Foreskin keratinocyte (primary cell): ENCODE measurements at places on chromosomes 6 and 20. TPM values are rescaled to one million over a fixed set of nuclear protein-coding genes. Genes with fewer than 3 reads are reported as not detected.

DNA sequence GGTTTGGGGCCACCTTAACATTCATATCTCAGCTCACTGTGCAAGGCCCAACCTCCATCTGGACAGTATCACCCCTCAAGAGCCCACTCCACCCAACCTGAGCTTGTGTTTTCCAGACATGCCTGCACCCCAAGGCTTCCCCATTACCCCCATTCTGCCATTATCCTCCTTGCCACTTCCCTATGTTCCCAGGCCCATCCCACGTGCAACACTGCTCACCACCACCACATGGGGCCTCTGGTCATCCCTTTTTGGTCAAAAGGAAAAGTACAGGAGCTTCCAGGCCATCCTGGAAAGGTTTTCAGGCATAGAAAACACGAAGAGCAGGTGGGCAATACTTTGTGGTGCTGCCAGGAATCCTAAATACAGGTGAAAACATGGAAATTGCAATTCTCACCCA, 140.3 kb downstream of the SYNDIG1 start:
- no peak for DNase-seq

- peak; percentile 21 for DNase-seq
Observed at GRCh38 chr6:56802584-56802983, 152.3 kb upstream of the BEND6 start.

The TUBB1 gene
- total RNA-seq = not detected in 2 replicates

GRCh38 chr6:10479939-10480700, 41.0 kb upstream of the GCNT2 start:
- peak; percentile 61 for DNase-seq

The CCND3 gene
- total RNA-seq = 67.5 and 73.4 TPM in 2 replicates

The SLCO4A1 gene
- total RNA-seq = 2.3 and 2.4 TPM in 2 replicates

GRCh38 chr6:10401004-10401536, 13.8 kb downstream of the TFAP2A start:
- no peak for DNase-seq

- no peak for DNase-seq
Observed at GRCh38 chr6:136762022-136762975, 30.0 kb downstream of the MAP3K5 start.

DNA sequence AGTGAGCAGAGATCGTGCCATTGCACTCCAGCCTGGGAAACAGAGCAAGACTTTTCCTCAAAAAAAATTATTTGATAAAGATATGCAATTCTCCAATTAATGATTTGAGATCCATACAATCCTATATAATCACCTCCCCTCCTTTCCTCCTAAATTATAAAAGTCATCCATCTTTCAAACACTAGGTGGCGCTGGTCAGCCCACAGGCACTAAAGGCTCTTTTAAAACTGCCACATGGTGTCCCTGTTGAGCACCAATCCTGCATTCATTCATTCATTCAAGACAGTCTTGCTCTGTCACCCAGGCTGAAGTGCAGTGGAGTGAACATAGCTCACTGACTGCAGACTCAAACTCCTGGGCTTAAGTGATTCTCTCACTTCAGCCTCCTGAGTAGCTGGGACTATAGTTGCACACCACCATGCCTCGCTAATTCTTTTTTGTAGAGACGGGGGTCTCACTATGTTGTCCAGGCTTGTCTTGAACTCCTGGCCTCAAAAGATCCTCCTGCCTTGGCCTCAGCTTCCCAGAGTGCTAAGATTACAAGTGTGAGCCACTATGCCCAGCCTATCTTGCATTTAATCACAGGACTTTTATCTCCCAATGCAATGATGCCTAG, 58.7 kb upstream of the SLC2A12 start:
- DNase-seq = peak; percentile 56

The STX16 gene
- total RNA-seq = 38.2 and 40.9 TPM in 2 replicates

DNA sequence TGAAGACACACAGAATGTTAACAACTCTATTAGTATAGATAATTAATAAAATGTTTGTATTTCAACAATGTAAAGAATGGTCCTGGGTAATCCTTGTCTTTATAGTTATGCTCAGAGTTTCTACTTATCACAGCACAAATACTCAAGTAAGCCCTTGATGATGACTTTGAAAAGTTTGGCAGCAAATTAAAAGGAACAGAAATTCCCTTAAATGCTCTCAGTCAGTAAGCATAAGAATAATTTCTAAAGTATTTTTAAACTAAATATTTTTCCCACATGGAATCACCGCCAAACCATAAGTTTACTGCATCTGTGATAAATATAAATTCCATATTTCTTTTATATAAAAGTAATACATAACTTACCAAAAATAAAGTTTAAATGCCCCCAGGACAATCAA, 96.1 kb downstream of the COL12A1 start:
- DNase-seq = no peak

DNA sequence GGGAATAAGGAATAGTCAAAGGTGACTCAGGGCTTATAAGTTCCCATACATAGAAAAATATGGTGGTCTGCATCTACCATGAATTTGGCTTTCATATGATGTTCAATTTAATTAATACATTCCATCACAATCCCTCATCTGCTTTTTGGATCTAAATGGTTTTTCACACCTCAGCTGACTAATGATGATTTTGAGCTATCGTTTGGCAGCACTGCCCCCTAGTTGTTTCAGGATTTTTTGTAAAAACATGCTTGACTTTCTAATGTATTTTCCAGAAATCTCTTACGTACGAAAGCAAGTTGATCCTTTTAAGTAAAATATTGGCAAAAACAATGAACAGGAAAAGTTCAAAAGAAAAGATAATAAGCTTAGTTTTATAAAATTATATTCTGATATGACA, 408.6 kb upstream of the ADGRB3 start:
- DNase-seq = no peak

DNA sequence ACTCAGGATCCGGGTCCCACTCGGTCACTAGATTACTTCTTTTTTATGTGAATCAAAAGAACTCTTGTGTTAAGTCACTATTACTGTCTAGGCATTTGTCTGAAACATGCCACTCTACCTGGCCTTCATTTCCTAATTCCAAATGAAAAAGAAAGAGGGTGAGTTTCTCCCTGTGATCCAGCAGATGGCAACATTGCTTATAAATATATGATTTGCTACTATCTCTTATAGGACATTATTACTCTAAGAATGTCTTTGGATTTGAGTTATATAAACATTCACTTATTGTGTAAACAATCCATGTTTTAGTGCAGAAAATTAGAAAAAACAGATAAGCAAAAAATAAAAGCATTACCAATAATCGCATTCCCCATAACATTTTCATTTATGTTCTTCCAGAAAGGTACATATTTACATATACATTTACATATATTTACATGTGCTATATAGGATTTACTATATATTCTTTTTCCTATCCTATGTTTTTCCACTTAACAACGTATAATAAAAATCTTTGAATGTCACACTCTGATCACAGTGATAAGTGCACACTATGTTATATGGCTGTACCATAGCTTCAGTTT, 66.9 kb downstream of the FAXC start:
- peak; percentile 17 for DNase-seq

DNA sequence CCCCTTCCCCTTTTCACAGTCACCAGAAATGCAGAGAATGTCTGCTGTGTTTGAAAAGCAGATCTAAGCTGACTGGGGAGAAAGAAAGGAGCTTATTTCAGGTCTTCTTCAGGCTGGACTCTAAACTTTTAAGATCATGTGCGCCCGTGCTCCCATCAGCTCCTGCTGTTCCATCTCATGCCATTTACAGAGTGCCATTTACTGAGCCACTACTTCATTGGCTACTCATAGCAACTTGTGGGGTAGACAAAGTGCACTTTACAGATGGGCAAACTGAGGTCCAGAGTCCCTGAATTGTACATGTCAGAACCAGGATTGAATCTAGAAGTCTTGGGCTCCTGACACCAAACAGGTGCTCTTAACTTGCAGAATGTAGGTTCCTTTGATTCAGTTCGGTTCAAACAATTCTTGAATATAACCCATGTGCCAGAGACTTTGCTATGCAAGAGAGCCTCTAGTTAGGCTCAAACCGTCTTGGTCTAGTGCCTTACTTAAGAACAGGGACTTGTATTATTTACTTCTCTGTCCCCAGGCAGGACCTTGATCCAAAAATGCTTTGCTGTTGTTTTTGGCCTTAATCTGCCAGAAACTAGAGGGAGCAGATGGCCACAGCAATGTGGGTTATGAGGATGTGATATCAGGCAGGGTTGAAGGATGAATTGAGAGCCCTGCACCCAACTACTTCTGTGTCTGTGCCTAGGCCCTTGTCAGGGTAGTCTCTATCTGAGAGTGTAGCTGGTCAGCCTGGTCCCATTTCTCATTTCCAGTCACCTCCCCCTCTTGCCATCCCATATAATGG, 56.4 kb downstream of the RALY start:
- no peak for DNase-seq

The KIF25 gene
- not detected in 2 replicates for total RNA-seq

The GPX5 gene
- total RNA-seq = not detected in 2 replicates

- no peak for DNase-seq
Observed at GRCh38 chr20:63917811-63918210, 22.9 kb downstream of the DNAJC5 start.

The NKAIN2 gene
- total RNA-seq = not detected in 2 replicates

GRCh38 chr6:152161501-152161900, 354.0 kb downstream of the ESR1 start:
- peak; percentile 5 for DNase-seq
